CD4-positive, alpha-beta T cell treated with Interleukin-17A for 1 hour (primary cell): ENCODE measurements at places on chromosomes 7 and 10.

GRCh38 chr7:45176886-45177731 is 19.5 kb downstream of the RAMP3 start:
- DNase-seq, result no peak

GRCh38 chr10:34814223-34814912 is 728 bp downstream of the PARD3 start:
- DNase-seq, result no peak

DNA sequence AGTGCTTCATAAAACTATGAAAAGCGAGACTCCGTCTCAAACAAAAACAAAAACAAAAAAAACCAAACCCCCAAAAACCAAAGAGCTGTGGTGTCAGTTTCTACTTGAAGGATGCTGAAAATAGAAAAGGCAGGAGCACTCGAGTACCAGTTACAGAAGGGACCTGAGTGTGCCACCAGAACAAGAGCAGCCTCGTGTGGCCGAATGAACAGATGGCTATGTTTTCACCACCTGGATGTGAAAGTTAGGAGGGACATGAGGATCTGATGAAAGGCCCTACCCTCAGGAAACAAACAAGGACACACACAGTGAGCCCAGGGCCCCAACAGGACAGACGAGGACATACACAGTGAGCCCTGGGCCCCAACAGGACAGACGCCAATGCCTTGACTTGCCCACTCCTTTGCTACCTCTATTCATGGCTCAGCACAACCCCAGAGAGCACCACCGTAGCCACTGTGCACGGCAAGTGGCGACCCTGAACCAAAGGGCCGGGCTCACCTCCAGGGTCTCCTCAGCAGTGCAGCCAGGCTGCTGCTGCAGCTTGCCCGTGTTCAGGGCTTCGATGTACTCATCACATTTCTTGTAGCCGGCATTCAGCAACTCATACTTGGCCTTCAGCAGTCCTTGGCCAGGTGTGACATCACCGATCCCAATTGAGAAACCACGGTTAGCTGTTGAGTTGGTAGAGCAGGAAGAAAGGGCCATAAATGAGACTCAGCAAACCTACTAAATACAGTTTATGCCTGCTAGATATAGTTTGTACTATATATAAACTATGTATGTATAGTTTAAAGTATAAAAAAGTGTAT is 24.9 kb downstream of the POLR3A start:
- no peak for DNase-seq

DNA sequence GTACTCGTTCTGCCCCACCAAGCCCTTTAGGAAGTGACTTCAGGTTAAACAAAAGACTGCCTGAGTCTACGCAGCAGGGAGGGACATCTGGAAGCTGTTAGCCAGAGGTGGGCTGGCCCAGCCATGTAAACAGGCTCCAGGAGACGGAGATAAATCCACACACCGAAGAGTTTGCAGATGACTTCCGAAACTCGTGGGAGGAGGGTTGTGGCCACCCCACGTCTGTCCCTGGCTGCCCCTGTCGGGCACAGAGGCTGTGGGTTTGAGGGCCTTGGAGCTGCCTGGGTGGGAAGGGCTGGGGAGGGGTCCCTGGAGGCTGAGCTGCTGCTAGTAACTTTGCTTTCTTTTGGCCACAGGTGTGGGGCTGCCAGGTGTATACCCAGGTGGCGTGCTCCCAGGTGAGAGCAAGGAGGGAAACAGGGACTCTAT is 15.6 kb downstream of the ELN start:
- DNase-seq, result no peak
